Activated T-helper 17 cell treated with anti-CD3 and anti-CD28 coated beads, Interleukin-2, amount 50 U/mL, for 72 hours (primary cell): ENCODE measurements at places on chromosomes 1 and 21. TPM values are rescaled to one million over a fixed set of nuclear protein-coding genes. Genes with fewer than 3 reads are reported as not detected.

LRRC52 gene
- total RNA-seq, result not detected

NBPF6 gene
- not detected for total RNA-seq

PCAT6 gene
- total RNA-seq, result 4.0 TPM

KDF1 gene
- not detected for total RNA-seq

KCNJ10 gene
- total RNA-seq, result not detected

HTR6 gene
- total RNA-seq, result not detected

HPCAL4 gene
- total RNA-seq, result 0.50 TPM

LRRIQ3 gene
- total RNA-seq, result 1.7 TPM

AGBL4 gene
- not detected for total RNA-seq

OPRD1 gene
- total RNA-seq, result not detected

TPTE gene
- total RNA-seq, result not detected

LIN28A gene
- total RNA-seq, result not detected

ACAP3 gene
- 43.3 TPM for total RNA-seq

SAMD13 gene
- total RNA-seq, result not detected

PROK1 gene
- total RNA-seq, result not detected

ATP6V1G3 gene
- total RNA-seq, result not detected

TEX38 gene
- total RNA-seq, result 0.26 TPM

PER3 gene
- 3.1 TPM for total RNA-seq

KCNJ9 gene
- 0.13 TPM for total RNA-seq

AMY1C gene
- total RNA-seq, result not detected

NMNAT2 gene
- total RNA-seq, result not detected

ERG gene
- not detected for total RNA-seq

C1orf167 gene
- total RNA-seq, result not detected

TRAPPC3 gene
- total RNA-seq, result 72.6 TPM

PCP4 gene
- total RNA-seq, result not detected

CCDC17 gene
- 4.7 TPM for total RNA-seq

FMO2 gene
- not detected for total RNA-seq

KLHDC7A gene
- not detected for total RNA-seq

TINAGL1 gene
- not detected for total RNA-seq

LCE3D gene
- total RNA-seq, result not detected

SPRR3 gene
- not detected for total RNA-seq

FABP3 gene
- total RNA-seq, result not detected

LINGO4 gene
- total RNA-seq, result 4.0 TPM

FASLG gene
- total RNA-seq, result 2.7 TPM

KCNN3 gene
- 0.11 TPM for total RNA-seq

NBPF4 gene
- total RNA-seq, result not detected

NIBAN1 gene
- total RNA-seq, result 23.7 TPM
